ENCODE measurements at places on chromosomes 3 and 15. TPM values are rescaled to one million over a fixed set of nuclear protein-coding genes. Genes with fewer than 3 reads are reported as not detected.

GRCh38 chr15:52104532-52105004, 8.0 kb downstream of the BCL2L10 start:
- H3K4me3 ChIP-seq: no peak overlapping the region
- H3K27ac ChIP-seq: no peak overlapping the region
- H3K27me3 ChIP-seq: peaks cover 2% of the 10 kb centered on the region

- H3K4me1 ChIP-seq: no peaks in the 10 kb centered on the region
- no peaks in the 10 kb centered on the region for H3K27me3 ChIP-seq
- H3K27ac ChIP-seq: no peak overlapping the region
- H3K4me3 ChIP-seq: no peak overlapping the region
Measured at GRCh38 chr3:176794406-176794805, 402.9 kb downstream of the TBL1XR1 start.

DNA sequence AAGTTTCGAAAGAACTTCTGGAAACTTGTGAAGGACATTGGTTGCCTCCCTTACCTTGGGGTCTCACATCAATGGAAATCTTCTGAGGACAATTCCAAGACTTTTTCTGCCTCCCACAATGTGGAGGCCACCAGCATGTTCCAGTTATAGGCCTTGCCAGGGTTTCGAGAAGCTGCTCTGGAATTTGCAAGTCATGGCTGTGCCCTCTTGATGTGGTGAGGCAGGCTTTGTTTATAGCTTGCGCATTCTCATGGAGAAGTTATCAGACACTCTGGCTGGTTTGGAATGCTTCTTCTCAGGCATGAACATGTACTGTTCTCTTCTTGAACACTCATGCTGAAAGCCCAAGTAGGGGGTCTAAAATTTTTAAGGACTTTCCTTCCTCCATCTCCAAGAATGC, 4.1 kb downstream of the CXCR6 start:
- H3K4me1 ChIP-seq: peaks cover 5% of the 10 kb centered on the region
- H3K4me3 ChIP-seq: no peak overlapping the region
- no peaks in the 10 kb centered on the region for H3K27me3 ChIP-seq
- H3K36me3 ChIP-seq: peaks cover 67% of the 10 kb centered on the region
- H3K27ac ChIP-seq: peak overlapping the region; percentile 32
- no peak for DNase-seq

DNA sequence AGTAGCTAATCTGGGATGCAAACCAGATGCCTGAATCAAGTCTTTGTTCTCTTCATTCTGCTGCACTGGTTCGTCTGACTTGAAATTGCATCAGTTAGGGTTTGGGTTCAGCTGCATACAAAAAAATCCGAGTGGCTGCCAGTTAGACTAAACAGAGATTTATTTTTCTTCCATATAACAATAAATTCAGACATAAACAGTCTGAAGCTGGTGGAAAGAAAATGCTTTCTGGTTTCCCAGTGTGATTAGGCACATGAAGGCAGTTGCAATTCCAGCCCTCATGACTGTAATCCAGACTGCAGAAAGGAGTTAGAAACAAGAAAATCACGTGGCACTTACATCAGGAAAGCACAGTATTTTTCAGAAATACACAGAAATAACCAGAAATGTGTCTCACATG, 930.7 kb downstream of the MCTP2 start:
- no peaks in the 10 kb centered on the region for H3K4me1 ChIP-seq
- no peak overlapping the region for H3K4me3 ChIP-seq
- H3K27ac ChIP-seq: peak overlapping the region; percentile 57
- DNase-seq: no peak
- no peaks in the 10 kb centered on the region for H3K27me3 ChIP-seq

GRCh38 chr3:58490860-58491501, 915 bp upstream of the KCTD6 start:
- DNase-seq: no peak
- no peaks in the 10 kb centered on the region for H3K27me3 ChIP-seq
- peak overlapping the region; percentile 83 for H3K27ac ChIP-seq
- peak overlapping the region; percentile 64 for H3K4me3 ChIP-seq
- no peaks in the 10 kb centered on the region for H3K36me3 ChIP-seq

DNA sequence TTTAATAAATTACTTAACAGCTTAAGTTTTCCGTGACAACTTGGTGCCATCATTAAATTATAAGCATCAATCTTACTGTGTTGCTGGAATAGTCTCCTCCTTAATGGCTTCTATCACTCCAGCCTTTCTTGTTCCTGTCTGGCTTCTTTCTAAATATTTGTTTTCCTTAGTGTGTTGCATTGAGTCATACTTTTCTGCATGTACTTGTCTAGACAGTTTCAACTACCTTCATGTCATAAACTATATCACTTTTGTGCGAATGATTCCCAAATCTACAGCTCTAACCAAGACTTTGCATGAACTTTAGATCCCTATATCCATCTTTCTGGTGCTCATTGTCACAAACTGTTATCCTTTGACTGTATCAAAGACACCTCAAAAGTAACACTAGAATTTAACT, 78.4 kb downstream of the AKAP13 start:
- H3K4me1 ChIP-seq: peaks cover 4% of the 10 kb centered on the region
- H3K4me3 ChIP-seq: no peak overlapping the region
- H3K27ac ChIP-seq: no peak overlapping the region
- H3K27me3 ChIP-seq: no peaks in the 10 kb centered on the region
- H3K36me3 ChIP-seq: no peaks in the 10 kb centered on the region
- DNase-seq: no peak

- H3K4me3 ChIP-seq: no peak overlapping the region
- H3K27me3 ChIP-seq: no peaks in the 10 kb centered on the region
- H3K27ac ChIP-seq: no peak overlapping the region
- DNase-seq: no peak
Measured at GRCh38 chr3:26422415-26422814, 200.2 kb upstream of the LRRC3B start.

DNA sequence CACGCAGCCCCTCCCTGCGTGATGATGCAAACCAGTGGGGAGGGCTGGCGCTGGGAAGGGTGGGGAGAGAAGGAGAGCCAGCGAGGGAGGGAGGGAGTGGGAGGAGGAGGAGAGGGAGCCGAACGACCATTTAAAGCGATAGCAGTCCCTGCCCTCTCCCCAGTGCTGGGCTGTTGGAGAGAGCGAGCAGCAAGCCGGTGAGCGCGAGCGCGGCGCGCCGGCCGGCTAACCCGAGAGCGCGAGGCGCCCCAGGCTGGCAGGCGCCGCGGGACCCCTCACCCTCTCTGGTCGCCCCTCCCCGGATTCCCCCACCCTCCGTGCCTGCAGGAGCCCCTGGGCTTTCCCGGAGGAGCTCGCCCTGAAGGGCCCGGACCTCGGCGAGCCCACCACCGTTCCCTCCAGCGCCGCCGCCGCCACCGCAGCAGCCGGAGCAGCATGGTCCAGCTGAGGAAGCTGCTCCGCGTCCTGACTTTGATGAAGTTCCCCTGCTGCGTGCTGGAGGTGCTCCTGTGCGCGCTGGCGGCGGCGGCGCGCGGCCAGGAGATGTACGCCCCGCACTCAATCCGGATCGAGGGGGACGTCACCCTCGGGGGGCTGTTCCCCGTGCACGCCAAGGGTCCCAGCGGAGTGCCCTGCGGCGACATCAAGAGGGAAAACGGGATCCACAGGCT, at the start of gene GRM7:
Gene GRM7, plus strand, starts transcription at position 162 of the 671 bp plus-strand sequence.
- no peaks in the 10 kb centered on the region for H3K36me3 ChIP-seq
- H3K4me3 ChIP-seq: no peak within 1 kb of the TSS
- no peak within 1 kb of the TSS for H3K27ac ChIP-seq
- H3K4me1 ChIP-seq: no peaks in the 10 kb centered on the region
- H3K27me3 ChIP-seq: peaks cover 22% of the 10 kb centered on the region
- DNase-seq: no peak

- no peaks in the 10 kb centered on the region for H3K36me3 ChIP-seq
- no peak within 1 kb of the TSS for H3K4me3 ChIP-seq
- DNase-seq: no peak
- no peaks in the 10 kb centered on the region for H3K27me3 ChIP-seq
Measured at GRCh38 chr15:66565741-66566144, at the start of gene LCTL. LCTL (minus strand) TSS chr15:66565998; CDS start chr15:66565365, 633 bp downstream.

DNA sequence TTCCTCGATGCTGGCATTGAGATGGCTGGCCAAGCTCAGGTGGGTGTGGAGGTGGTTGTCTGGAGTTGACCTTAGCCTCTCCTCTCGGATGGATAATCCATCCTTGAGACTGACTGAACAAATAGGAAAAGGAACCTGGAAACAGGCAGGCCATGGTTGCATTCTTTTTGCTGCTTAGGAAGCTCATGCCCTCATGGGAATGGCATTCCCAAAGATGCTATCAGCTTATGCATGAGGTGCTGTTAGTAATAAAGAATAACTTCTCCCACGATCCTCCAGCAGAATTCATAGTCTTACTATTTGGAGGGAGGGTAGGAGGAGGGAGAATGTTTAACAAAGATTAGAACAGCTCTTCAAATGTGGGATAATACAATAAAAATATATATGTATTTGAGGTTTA, 303.0 kb upstream of the TPM1 start:
- DNase-seq: no peak
- no peak overlapping the region for H3K27ac ChIP-seq

DNA sequence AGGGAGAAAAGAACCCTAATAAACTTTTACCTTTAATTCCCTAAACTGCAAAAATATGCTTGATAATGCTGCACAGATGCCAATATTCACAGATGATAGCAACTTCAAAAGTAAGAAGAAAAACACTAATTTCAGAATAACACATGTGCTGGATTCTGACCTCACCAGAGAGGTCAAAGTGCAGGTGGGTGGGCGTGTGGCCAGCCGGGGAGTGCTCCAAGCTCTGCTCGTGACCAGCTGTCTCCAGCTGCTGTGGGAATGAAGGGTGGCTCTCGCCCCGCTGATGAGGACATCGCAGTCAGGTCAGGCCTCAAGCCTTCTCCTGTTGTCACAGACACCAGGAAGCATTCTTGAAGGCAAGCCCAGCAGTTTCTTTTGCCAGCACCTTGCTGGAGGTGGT, 57.1 kb downstream of the ADAMTS17 start:
- DNase-seq: peak; percentile 81
- H3K36me3 ChIP-seq: no peaks in the 10 kb centered on the region
- H3K27me3 ChIP-seq: no peaks in the 10 kb centered on the region
- H3K4me3 ChIP-seq: no peak overlapping the region

DNA sequence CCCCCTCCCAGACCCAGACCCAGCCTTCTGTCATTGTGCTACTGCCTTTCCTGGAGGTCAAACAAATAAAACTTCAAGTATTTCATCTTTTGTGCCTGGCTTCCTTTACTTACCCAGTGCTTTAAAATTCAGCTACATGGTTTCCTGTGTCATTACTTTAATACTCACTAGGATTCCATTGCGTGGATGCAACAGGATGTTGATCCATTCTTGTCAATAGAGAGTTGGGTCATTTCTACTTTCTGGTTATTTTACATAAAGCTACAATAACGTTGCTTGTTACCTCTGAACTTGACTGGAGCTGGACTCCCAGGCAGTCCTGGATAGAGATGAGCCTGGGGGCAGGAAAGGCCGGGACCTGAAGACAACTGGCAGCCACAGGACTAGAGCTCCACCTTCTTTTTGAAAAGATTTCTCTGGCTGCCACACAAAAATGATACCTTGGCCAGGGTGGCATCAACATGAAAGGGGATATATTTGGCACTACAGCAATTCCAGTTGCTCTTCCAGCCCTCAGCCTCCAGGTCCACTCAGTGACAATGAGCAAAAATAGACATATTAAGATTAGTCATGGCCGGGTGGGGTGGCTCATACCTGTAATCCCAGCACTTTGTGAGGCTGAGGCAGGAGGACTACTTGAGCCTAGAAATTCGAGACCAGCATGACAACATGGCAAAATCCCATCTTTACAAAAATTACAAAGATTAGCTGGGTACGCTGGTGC, 23.3 kb upstream of the HEG1 start:
- H3K4me1 ChIP-seq: peaks cover 4% of the 10 kb centered on the region
- peak; percentile 71 for DNase-seq
- H3K27me3 ChIP-seq: no peaks in the 10 kb centered on the region
- no peaks in the 10 kb centered on the region for H3K36me3 ChIP-seq

- no peak for DNase-seq
- H3K27me3 ChIP-seq: no peaks in the 10 kb centered on the region
- no peaks in the 10 kb centered on the region for H3K4me1 ChIP-seq
Measured at GRCh38 chr15:22258009-22258397, 177.7 kb downstream of the OR4M2 start.

DNA sequence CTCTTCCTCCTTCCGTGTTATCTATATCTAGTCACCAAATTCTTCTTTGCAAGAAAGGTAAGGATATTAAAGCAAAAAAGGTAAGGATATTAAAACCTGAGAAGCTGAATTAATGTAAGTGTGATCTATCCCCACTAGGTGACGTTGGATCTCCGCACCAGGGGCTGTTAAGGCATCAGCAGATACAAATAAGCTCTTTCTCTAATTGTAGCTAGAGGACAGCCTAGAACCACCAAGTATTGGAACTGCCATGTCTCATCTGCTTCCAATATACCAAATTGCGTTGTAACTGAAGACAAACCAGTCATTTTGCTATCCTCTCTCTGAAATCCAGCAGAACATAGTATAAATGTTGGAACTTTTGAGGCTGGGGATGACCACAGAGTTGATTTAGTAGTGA, 471.2 kb upstream of the TGFBR2 start:
- no peaks in the 10 kb centered on the region for H3K4me1 ChIP-seq
- H3K27me3 ChIP-seq: no peaks in the 10 kb centered on the region
- no peak overlapping the region for H3K4me3 ChIP-seq
- H3K27ac ChIP-seq: no peak overlapping the region

- H3K36me3 ChIP-seq: no peaks in the 10 kb centered on the region
- H3K4me1 ChIP-seq: no peaks in the 10 kb centered on the region
- no peaks in the 10 kb centered on the region for H3K27me3 ChIP-seq
- DNase-seq: no peak
Measured at GRCh38 chr15:49215768-49216739, 46.0 kb downstream of the GALK2 start.

GRCh38 chr3:18425641-18426257, 610 bp upstream of the SATB1 start:
- H3K27ac ChIP-seq: peak overlapping the region; percentile 91
- no peaks in the 10 kb centered on the region for H3K36me3 ChIP-seq
- no peaks in the 10 kb centered on the region for H3K27me3 ChIP-seq
- H3K4me1 ChIP-seq: peaks cover 21% of the 10 kb centered on the region

DNA sequence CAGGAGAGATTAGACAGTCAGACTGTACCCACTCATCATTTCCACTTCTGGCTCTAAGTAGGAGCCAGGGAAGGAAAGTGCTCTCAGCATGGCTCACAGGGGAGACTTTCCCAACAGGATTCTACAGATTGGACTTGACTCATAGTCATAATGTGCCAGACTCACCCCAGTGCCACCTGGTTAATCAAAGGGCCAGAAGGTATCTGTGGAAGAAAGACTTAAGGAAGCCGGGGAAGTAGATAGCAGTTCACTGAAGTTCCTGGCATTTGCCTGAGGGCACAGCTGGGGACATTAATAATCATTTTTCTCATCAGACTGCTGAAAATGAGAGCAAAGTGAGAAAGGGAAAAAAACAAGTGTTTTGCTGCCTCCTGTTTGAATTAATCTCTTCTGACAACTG, 717.5 kb downstream of the TUSC7 start:
- H3K4me1 ChIP-seq: no peaks in the 10 kb centered on the region
- no peak overlapping the region for H3K27ac ChIP-seq
- DNase-seq: no peak
- no peak overlapping the region for H3K4me3 ChIP-seq
- H3K27me3 ChIP-seq: no peaks in the 10 kb centered on the region

GOLGA8R gene
- total RNA-seq: 0.98 TPM

CIDEC gene
- 13.4 TPM for total RNA-seq

CFAP20DC gene
- total RNA-seq: not detected

LRRC3B gene
- 2.4 TPM for total RNA-seq

ATP2B2 gene
- total RNA-seq: 1.4 TPM

KNG1 gene
- total RNA-seq: 0.55 TPM

KNL1 gene
- 0.33 TPM for total RNA-seq

POLQ gene
- 0.24 TPM for total RNA-seq

GASK1A gene
- 1.1 TPM for total RNA-seq

Measured in gastrocnemius medialis (tissue), 4 donors.